ENCODE measurements at places on chromosomes 2 and 18. TPM values are rescaled to one million over a fixed set of nuclear protein-coding genes. Genes with fewer than 3 reads are reported as not detected.

DNA sequence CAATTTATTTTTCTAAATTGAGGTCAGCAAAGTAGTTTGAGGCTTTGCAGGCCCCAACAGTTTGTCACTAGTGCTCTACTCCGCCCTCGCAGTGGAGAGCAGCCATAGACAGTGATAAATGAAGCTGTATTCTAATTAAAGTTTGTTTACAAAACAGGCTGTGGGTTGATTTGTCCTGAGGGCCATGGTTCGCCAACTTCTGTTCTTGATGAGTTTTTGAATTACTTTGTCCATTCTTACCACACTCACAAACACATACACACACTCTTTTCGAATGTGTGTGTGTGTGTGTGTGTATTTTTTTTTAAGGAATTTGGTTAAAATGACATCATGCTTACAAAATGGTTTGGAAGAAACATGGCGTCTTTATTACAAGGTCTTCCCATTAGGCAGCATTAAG is 68.6 kb downstream of the MTCL1 start:
- peaks cover 4% of the 10 kb centered on the region for H3K4me1 ChIP-seq
- H3K27ac ChIP-seq = no peak overlapping the region
- DNase-seq = no peak
- H3K27me3 ChIP-seq = no peaks in the 10 kb centered on the region
- no peak overlapping the region for H3K4me3 ChIP-seq

- peak; percentile 43 for DNase-seq
- peaks cover 14% of the 10 kb centered on the region for H3K27me3 ChIP-seq
- H3K27ac ChIP-seq = no peak overlapping the region
Measured at GRCh38 chr2:232420463-232421188, 14.0 kb downstream of the ALPG start.

GRCh38 chr2:174561972-174562370 is 35.6 kb downstream of the WIPF1 start:
- peaks cover 2% of the 10 kb centered on the region for H3K36me3 ChIP-seq
- H3K4me1 ChIP-seq = peaks cover 13% of the 10 kb centered on the region
- DNase-seq = peak; percentile 3
- H3K27ac ChIP-seq = no peak overlapping the region

DNA sequence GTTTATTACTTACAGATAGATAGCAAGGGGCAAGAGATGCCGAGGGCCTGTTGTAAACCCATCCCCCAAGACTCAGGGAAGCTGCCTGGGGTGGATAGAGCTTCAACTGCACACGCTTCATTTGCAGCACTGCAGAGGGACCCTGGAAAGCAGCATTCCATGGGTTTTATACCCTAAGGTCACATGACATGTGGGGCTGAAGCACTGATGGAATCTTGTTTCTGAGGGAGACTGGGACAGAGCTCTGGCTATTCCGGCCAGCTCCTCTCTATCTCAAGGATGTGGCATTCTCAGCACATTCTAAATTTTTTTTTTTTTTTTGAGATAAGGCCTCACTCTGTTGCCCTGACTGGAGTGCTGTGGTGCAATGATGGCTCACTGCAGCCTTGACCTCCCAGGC is 300.1 kb downstream of the MYCN start:
- no peaks in the 10 kb centered on the region for H3K4me1 ChIP-seq
- no peak for DNase-seq
- no peaks in the 10 kb centered on the region for H3K36me3 ChIP-seq
- no peak overlapping the region for H3K27ac ChIP-seq
- no peaks in the 10 kb centered on the region for H3K27me3 ChIP-seq
- no peak overlapping the region for H3K4me3 ChIP-seq

The SLC14A1 gene
- 10.5 TPM for total RNA-seq

The HTR2B gene
- 0.09 TPM for total RNA-seq

DNA sequence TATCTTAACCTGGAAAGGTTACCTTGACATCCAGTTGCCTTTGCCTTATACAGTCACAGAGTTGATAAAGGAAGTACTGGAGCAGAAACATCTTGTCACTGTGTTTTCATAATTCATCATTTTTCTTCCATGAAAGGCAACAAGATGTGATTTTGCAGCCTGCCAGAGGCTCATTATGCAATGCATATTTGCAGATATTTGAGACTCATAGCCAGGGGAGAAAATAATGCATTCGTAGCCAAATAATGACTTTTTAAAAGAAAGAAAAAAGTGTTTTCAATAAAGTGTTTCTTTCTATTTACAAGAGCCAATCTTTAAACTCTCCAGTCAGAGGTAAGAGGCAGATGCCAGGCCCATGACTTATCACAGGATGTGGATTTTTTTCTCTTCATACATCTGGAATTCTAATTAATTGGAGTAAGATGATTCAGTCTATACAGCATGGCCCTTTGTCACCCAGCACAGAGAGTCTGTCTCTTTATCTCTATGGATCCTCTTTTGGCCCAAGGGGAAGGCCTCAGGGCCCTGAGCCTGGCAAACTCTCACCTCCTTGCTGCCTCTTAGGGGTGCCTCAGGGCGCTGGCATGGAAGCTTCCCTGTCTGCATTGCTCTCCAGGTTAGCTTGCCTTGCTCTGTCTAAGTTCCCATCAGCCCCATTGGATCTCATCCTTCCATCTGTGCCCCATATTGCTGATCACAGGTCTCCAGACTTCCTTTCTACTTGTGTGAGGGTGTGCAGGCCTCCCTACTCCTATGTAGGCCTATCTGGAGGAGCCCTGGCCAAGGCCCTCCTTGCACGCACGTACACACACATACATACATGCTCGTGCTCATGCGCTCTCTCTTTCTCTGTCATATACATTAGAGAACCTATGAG is 247.7 kb downstream of the TPGS2 start:
- H3K36me3 ChIP-seq = no peaks in the 10 kb centered on the region
- H3K4me3 ChIP-seq = no peak overlapping the region
- no peaks in the 10 kb centered on the region for H3K27me3 ChIP-seq
- no peaks in the 10 kb centered on the region for H3K4me1 ChIP-seq

The ACMSD gene
- 0.12 TPM for total RNA-seq

The HOXD9 gene
- 0.80 TPM for total RNA-seq

The GEN1 gene
- total RNA-seq = 5.5 TPM
